ENCODE measurements at places on chromosomes 3 and 15.
A peak's percentile ranks its signal among the peaks of the same experiment; 100 is the strongest.

GRCh38 chr15:60718661-60719069, 239.7 kb upstream of the ICE2 start:
- DNase-seq, result no peak

DNA sequence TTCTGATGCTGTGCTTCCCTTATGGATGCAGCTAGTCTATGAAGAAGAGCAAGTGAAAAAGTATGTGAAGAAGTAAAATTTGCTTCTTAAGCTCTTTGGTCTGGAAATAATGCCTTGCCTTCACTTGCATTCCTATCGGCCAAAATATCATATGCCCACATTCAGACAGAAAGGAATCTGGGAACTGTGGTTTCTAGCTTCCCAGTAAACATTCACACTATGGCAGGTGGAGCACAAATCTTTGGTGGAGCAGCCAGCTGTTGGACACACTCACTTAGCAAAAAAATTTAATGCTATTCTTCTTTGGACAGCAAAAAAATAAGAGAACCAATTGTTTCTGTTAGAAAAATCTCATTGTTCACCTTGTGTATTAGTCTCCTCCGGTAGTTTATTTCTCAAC, 12.3 kb upstream of the COL6A6 start:
- DNase-seq, result no peak

DNA sequence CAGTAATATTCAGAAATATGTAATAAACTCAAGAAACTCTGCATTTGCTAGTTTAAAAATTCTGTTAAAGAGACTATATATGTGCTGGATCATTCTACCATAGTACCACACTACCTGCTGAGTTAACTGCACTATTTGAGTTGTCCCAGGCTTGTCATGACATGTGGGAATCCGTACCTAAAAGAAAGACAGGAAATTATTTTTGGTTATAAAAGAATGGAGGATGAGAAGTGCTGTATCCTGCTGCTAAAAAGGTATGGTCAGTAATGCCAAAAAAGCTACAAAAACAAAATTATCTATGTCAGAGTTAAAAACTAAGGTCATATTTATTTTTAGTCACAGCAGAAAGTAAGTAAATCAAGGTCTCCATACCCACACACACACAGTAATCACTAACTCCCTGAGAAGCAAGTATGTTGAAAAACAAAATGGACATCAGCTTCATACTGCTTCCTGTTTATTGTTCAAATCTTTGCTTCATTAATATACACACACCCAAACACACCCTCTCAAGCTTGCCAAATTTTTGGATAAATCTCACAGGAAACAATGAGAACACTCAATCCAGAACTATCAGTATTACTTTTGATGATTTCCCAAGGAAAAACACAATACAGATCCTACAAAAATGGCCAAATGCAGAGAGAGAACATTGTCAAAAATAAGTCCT, 33.7 kb downstream of the DENND6A start:
- DNase-seq, result no peak

GRCh38 chr3:139687431-139687830, 9.7 kb upstream of the NMNAT3 start:
- no peak for DNase-seq

DNA sequence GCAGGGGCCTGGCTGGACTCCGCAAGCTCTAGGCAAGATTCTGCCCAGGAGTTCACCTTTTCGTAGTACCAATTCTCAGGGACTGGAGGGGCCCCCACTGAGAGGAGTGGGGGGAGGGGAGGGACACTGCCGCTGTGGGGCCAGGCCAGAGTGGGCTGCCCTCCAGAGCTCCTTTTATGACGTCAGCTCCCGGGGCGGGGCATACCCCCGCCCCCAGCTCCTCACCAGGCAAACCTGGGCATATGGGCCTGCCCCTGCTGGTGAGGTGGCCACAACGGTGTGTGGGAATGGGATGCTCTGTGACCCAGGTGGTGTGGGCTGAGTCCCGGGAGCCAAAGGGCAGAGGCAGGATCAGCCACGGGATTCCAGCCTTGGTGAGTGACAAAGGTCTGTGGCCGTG, 3.3 kb downstream of the DNAJB8 start:
- no peak for DNase-seq

- DNase-seq, result no peak
Observed at GRCh38 chr3:78139166-78139565, 1099.3 kb downstream of the ROBO2 start.

- peak; percentile 23 for DNase-seq
Observed at GRCh38 chr15:39580485-39581241, at the start of gene THBS1. Gene THBS1, plus strand, starts transcription at chr15:39581079. Its CDS starts 779 bp downstream, at chr15:39581858.

DNA sequence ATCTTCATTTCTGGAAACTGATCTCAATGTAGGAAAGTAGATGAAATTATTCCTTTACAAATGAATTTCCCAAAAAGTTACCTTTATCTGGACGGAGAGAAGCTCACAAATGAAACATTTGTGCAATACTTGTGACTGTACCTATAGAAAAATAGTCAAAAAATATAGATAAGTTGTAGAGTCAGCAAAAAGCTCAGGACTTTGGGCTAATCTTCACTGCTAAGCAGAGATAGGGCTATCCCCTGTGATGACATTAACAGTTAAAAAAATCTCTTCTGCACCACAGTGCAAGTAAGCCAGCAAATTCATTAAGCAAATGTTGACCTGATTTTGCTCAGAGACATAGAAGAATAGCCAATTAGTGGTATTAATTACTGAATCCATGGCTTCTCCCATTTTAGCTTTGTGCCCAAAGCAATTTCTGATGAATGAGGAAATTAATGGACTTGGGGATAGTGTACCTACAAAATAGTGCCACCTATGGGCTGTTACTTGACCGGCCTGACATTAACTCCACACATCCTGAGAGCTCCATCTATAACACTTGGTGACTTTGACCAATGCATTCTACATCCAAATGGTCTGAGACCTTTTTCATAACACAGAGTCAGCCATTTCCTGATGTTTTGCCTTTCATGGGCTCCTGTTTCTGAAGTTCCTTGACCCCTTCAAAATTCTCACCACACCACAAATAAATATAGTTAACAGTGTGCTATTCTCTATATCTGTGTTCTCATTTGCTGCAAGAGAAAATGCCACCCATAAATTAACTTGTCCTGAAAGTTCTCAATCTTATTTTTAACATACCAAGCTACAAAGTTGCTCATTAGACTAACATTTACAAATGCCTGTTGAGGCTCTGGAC, 105.0 kb downstream of the SSR3 start:
- DNase-seq, result peak; percentile 17

GRCh38 chr3:120536642-120537041, 59.5 kb upstream of the NDUFB4 start:
- DNase-seq, result peak; percentile 27

Data from DMS 273 treated with DMSO at 0.1 percent for 48 hours (cell line).